Activated T-cell treated with anti-CD3 and anti-CD28 coated beads for 4 hours (primary cell): ENCODE measurements at places on chromosomes 1 and 21.
A peak's percentile ranks its signal among the peaks of the same experiment; 100 is the strongest.

- DNase-seq: no peak
Observed at GRCh38 chr1:178488393-178488792, 8.4 kb downstream of the CLEC20A start.

- no peak for DNase-seq
Observed at GRCh38 chr1:101088431-101088830, 62.8 kb upstream of the DPH5 start.

DNA sequence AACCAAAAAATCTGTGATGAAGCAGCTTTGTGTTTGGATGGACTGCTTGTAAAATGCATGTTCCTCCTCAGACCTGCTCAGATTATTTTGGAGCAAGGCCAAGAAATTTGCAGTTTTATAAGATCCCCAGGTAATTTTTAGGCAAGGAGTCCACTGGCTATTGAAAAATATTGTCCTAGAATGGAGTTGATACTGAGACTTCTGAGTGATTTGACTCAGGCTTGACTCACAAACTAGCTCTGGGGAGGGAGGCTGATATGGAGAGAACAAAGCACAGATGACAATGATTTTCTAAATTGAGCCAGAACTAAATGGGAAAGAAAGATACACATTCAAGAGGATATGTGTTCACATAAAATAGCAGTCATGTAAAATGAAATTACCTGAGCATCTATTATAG is 36.7 kb downstream of the AGL start:
- DNase-seq: no peak

DNA sequence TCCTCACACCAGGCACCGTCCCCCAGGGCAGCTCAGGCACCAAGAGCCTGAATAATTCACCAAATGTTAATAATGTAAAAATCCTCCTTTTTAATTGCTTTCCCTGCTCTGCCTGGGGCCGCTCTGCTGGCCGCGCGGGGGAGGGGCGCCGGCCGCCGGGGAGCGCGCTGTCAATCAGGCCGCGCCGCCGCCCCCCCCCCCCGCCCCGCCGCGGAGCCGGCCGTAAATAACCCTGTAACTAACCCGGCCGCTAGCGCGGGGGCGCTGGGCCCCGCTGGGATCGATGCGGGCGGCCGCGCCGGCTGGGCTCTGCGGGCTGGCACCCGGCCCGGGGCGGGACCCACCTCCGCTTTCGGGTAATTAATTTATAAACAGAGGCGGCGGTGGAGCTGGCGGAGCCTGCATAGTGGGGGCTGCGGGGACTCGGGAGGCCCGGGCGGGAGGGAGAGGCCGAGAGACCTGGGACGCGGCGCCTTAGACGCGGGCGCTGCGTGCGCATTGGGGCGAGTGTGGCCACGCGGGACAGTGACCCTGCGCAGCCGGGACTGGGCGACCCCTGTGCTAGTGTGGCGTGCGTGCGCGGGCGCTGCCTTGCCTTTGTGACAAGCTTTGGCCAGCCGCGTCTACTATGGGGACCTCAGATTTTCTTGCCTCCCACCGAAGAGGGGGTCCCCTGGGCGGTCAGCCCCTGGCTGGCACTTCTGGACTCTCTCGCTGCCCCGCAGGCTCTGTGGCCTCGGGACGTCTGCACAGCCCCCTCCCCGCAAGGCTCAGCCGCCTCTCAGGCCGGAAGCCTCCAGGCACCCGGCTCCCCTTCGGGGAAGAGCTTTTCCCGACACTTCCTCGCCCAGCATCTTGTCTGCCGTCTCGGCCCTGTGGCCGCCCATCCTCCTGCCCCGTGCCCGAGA is 16.6 kb downstream of the SAMD11 start:
- no peak for DNase-seq

- DNase-seq: no peak
Observed at GRCh38 chr1:194358208-194358581, 1171.8 kb upstream of the B3GALT2 start.

GRCh38 chr1:234613128-234613875 is 3.3 kb upstream of the IRF2BP2 start:
- no peak for DNase-seq

DNA sequence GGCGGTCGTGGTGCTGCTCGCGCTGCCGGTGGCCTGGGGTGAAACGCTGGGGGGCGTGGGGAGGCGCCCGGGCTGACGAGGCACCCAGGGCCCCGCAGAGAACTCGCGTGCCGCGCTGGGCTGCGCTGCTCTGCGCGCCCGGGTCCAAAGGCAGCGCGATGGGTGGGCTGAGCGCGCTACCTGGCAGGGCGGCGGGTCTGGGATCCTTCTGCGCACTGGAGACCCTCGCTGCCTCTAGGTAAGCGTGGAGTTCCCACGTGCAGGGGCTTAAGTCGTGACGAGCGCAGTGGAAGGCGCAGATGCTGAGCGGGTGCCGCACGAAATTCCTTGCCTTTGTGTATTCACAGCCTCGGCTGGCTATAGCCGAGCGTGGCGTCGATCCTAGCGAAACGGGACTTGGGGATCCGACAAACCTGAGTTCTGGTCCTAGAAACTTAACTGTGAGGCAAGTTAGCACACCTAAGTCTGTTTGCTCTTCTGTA is 24.6 kb downstream of the CR1L start:
- DNase-seq: no peak

DNA sequence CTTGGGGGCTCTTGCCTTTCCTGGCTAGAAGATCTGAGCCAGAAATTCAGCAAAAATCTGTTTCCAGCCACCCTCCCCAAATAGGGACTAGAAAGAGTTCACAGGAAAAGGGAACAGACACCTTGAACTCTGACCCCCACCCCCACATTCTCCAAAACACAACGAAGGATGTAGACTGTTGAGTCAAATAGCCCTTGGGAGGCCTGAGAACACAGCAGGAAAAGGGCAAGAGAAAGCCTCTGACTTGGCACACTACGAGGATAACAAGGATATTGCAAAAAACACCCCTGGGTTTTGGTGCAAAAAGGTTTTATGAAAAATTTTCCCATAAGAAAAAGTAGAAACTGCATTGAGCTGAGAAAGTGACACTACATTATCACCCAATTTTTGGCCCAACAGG is 1.9 kb upstream of the YRDC start:
- no peak for DNase-seq

- no peak for DNase-seq
Observed at GRCh38 chr1:156310962-156311361, 11.9 kb upstream of the VHLL start.

DNA sequence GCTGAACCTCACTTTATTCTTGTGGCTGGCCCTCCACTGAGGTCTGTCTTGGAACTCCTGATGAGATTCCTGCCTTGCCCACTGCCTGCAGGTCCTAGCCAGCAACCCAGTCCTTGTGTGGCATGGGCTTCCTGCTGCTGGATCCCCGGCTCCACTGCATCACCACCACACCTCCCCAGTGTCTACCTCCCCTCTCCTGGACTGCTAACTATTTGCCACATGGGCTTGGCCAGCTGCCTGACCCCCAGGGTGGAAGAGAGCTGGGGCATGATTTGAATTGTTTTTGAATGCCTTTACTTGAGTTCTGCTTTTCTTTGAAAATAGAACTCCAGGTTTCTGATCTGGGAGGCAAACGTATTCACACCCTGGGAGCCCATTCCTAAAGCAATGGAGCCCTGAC is 41.2 kb downstream of the SPAG17 start:
- DNase-seq: no peak

DNA sequence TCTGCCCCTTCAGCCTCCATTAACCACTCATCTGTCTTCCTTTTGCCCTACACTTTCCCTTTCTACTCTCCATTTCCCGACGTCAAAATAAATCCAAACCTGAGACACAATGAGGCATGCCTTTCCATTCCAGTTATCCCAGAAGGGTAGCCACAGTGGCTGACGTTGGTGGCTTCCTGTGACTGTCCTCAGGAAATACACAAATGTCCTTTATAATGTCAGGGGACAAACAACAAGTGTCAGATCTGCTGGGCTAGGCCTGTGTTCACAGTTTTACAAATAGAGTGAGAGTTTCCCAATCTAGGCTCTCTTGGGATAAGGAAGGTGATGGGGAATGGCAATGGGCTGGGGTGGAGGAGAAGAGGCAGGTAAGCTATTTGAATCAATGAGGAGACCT is 135.3 kb downstream of the BRINP2 start:
- DNase-seq: no peak

DNA sequence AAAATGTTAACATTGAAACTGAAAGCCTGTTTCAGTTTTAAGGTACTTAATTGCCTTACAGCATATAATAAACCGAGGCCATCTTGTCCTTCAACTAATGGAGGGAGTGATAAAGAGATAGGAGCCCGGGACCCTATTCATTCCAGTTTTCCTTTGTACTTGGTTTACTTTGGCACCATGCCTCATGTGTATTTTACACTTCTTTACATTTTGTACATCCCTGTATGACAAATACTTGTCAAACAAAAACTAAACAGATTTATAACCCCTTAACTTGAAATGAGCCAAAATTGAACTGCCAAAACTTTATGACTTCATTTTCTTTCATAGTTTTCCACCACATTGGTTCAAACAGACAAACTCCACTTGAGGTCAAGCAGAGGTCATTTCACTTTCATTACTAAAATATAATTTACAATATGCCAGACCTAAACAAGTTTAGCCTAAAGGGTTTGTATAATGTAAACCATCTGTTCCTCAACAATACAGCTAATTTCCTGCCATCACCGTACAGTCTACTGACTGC is 30.9 kb upstream of the UBE2U start:
- no peak for DNase-seq

- no peak for DNase-seq
Observed at GRCh38 chr1:183548116-183548515, 42.1 kb downstream of the NCF2 start.

GRCh38 chr1:147202576-147202975 is 22.6 kb downstream of the FMO5 start:
- DNase-seq: no peak

DNA sequence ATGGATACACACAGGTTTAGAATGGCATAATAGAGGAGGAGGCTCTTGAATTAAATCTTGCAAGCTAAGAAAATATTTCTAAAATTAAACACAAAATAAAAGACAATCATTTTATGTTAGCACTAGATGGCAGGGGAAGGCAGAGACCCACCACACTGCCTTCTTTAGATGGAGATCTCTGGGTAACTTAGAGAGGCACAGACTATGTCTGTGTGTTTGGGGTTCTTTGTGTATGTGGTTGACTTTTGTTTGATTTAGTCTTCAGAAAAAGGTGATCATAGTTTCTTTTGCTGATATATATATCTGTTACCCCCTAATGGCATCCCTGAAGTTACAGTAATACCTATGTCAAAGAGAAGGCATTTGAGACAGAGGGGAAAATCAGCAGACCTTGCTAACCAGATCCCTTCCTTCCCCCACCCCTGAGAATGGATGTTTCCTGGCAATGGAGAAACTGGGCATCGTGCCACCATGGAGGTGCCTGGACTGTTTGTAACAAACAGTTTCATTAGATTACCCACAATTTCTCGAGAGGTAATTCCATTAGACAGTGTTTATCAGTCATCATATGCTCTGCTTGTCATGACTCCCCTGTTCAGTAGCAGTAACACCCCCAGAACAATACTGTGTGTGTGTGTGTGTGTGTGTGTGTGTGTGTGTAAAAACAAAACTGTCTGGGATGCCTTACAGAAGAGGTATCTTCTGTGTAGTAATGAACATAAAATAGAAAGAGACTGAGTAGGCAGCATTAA is 228.3 kb upstream of the DEPDC1 start:
- DNase-seq: no peak

DNA sequence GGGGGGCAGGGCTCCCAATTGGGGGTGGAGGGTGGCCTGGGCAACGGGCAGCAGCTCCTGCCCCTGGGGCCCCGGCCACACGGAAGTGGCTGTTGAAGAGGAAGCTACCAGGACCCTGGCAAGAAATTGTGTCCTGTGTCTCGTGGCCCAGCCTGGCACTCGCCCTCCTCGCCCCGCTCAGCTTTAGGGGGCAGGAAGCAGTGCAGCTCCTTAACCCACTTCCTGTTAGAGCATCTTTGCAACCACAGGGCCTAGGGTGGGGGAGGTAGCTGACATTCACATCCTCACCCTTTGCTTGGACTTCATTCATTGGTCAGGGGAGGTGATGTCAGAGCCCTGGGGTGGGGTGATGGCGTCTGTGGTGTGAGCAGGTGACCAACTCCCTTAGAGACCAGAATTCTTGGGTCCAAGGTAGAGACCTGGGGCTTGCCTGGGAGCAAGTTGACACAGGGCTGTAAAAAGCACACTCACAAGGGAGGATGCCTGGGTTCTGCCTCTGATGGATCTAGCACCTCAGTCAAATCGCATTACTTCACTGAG is at the start of gene ARHGAP30:
Gene ARHGAP30, minus strand, starts transcription at position 161 of the 540 bp plus-strand sequence. CDS start 267 bp downstream, outside the sequence.
- peak; percentile 63 for DNase-seq

GRCh38 chr1:12180315-12180714 is 13.5 kb downstream of the TNFRSF1B start:
- no peak for DNase-seq

- no peak for DNase-seq
Observed at GRCh38 chr21:38850277-38850951, 44.7 kb downstream of the ETS2 start.

- no peak for DNase-seq
Observed at GRCh38 chr1:203084588-203085527, 954 bp downstream of the MYOG start.

- DNase-seq: no peak
Observed at GRCh38 chr1:205018381-205018780, 24.6 kb upstream of the CNTN2 start.

DNA sequence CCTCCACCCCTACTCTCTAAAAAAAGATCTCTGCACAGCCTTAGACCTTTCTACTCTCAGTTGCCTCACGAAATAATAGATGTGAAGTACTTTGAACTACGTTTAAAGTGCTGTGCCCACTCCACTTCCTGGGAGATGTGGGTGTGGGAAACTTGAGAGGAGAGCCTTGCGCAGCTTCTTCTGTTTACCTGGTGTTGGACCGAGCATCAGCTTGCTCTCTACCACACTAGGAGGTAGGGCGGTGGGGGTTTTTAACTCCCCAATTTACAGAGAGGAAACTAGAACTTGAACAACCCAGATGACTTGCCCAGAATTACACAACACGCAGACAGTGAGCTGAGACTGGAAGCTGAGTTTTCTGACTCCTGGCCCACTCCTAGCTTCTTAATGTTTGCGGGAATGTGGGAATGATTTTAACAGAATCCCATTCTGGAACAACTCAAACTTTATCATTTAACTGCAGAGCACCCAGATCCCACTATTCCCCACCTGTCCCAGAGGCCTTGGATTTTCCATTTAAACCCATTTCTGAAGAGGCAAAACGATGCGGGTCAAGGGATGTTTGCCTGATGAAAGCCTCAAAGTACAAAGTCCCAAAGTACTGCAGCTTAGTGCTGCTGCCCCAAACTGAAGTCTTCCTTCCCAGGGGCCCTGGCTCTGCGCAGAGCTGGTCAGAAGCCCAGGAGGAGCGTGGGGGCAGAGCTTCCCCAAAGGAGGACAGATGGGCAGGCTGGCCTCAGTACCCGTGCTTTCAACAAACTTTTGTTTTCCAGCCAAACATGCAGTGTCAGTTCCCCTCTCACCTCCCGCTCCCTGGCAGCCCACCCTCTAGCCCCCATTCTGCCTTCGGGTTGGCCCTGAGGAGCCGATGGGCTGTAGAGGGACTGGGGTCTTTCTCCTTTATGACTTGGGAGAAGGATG is 19.0 kb downstream of the BTG2 start:
- no peak for DNase-seq

- no peak for DNase-seq
Observed at GRCh38 chr1:1225238-1225845, 6.5 kb downstream of the SDF4 start.

- DNase-seq: no peak
Observed at GRCh38 chr1:56948403-56949023, 17.3 kb downstream of the C8B start.

- no peak for DNase-seq
Observed at GRCh38 chr21:44057960-44058651, 46.0 kb downstream of the TRAPPC10 start.

GRCh38 chr1:224736619-224737352 is 120.7 kb downstream of the CNIH3 start:
- DNase-seq: no peak
